GM23248 (cell line): ENCODE measurements at places on chromosomes 12 and 14. TPM values are rescaled to one million over a fixed set of nuclear protein-coding genes. Genes with fewer than 3 reads are reported as not detected.

GRCh38 chr14:105427412-105427811, 7.8 kb downstream of the MTA1 start:
- DNase-seq, result no peak

GRCh38 chr14:33414041-33414440, 475.4 kb downstream of the NPAS3 start:
- DNase-seq, result no peak

- DNase-seq, result no peak
Measured at GRCh38 chr12:123867141-123867540, 105.0 kb downstream of the DNAH10 start.

DNA sequence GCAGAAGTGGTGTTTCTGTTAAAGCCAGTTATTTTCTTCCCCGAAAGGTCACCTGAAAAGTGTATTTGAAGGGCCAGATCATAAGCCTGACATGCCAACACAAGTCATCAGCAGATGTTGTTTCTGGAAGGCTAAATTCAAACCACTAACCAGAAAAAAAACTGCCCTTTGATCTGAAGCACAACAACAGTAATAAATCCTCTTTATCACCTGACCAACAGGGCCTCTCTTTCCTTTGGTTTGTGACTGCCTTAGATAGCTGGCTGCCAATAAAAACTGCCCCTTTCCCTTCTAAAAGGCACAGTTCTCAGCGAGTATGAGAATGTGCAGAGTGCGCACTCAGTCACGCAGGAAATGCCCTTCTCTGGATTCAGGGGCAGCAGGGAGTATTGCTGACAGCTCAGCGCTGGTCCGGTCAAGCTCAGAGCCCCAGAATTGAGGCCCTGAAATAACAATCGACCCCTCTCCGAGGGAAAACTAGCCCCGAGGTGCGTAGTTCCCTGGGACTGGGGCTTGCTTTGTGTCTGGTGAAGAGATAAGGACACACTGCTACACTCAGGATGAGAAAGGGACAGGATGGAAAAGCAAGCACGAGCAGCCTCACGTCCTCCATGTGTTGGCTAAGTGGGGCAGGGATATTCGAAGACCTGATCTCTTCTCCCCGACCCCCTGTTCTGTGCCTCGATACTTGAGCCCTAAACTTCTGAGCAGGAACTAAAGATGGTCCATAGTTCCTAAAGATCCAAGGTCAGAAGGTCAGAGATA, 184.2 kb upstream of the GZMB start:
- no peak for DNase-seq

DNA sequence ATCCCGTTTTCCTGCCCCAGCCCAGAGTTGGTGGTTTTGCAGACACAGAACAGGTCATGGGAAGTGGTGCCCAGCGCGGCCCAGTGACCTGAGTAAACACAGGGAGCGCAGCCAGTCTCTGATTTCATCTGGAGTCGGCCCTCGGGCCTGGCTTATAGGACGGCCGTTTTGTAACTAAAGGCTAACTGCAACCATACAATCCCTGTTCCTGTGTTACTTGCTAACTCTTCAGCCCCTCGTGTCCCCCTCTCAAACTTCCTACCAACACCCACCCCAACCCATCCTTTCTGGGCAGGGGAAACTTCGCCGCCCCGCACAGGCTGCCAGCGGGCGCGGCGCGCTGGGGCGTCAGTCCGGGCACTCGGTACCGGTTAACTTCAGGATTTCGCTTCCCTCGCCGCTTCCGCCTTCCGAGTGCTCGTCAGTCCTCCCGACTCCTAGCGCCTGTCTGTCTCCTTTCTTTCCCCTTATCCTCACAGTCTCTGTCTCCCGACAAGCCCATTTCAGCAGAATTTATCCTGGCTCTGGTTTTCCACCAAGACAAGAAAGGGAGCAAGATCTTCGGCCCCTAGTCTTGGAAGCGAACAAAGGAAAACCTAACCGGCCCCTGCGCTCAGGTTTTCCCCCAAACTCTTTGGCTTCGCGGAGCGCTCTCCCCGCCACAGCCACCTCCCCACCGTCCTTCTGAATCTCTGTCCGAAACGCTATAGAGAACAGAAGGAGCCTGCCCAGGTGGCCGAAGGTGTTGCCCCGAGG, 2.0 kb downstream of the SIX1 start:
- DNase-seq, result peak; percentile 91

GRCh38 chr12:107094183-107094448, 767 bp upstream of the CRY1 start:
- DNase-seq, result no peak

DNA sequence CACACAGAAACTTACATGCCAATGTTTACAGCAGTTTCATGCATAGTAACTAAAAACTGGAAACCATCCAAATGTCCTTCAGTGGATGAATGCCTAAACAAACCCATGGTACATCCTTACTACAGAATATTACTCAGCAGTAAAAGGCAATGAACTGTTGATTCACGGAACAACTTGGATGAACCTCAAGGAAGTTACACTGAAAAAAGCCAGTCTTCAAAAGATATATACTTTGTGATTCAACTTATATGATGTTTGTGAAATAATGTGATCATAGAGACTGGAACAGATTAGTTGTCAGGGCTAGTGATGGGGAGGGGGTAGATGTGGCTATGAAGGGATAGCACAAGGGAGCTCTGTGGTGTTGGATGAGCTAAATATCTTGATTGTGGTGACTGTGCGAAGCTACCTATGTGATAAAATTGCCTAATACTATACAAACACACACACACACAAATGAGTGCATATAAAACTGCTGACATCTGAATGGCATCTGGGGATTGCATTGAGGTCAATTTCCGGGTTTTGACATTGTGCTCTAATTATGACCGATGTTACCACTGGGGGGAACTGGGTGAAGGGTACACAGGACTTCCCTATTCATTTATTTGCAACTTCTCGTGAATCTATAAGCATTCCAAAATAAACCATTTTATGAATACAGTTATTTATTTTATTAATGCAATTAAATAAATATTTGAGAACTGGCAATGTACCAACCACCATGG, 94.3 kb downstream of the RIN3 start:
- peak; percentile 82 for DNase-seq

- no peak for DNase-seq
Measured at GRCh38 chr14:70576891-70577290, 23.6 kb downstream of the MED6 start.

Gene RIPK3
- 2.2 and 5.3 TPM in 2 replicates for total RNA-seq

Gene COA8
- 28.9 and 45.8 TPM in 2 replicates for total RNA-seq

Gene CTSG
- total RNA-seq, result not detected in 2 replicates
